ENCODE measurements at places on chromosomes 4 and X.
A peak's percentile ranks its signal among the peaks of the same experiment; 100 is the strongest.

DNA sequence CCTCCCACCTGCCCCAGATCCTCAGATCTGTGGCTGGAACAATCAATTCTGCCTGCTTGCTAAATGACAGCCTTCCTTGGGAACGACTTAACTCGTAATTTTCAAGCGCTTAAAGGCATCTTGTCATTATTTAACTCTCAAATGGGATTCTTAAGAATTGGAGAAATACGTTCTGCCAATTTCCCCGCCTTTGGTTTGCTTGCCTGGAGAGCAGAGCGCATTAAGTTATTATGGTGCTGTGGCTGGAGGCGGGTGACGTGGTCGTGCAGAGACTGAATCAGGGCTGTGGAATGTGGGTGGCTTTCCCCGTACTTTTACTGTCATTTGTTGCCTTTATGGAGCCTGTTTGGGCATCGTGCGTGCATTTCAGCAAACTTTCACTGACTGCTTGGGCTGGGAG, 78.9 kb upstream of the PSAPL1 start:
- DNase-seq = peak; percentile 5

DNA sequence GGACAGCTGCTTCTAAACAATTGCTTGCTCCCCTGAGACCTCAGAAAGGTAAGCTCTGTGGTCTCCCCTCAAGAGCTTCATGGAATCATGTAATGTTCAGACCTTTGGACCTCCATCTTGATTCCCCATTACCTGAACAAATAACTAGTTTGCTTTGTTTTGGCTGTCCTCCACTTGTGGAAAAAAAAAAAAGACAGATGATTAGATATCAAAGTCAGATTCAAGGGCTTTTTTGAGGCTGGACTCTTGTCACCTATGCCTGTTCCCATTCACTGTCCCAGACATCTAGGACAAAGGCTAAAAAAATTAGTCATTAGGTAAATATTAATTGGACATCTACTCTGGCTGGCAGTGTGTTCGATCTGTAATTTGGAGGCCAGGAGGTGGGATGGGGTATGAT, 13.3 kb downstream of the TMEM255A start:
- no peak for DNase-seq

DNA sequence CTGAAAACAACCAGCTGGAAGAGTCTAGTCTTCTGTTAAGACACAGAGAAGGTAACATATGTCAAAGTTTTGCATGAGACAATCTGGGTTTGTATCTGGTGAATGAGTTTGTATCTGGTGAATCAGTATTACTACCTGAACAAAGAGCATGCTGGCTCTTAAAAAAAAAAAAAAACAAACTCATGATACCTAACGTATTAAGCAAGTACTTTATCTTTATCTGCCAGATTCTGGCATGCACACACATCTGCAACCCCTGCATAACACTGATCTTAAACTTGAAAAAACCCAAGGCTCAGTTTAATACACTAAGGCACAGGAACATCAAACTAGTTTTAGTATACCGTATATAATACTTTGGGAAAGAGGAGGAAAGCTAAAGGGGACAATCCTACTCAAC, 5.8 kb downstream of the YTHDC1 start:
- no peak for DNase-seq

GRCh38 chrX:73812256-73812655, 249.3 kb downstream of the CHIC1 start:
- DNase-seq = no peak

GRCh38 chrX:57587607-57588006, 4.2 kb upstream of the ZXDB start:
- DNase-seq = no peak

DNA sequence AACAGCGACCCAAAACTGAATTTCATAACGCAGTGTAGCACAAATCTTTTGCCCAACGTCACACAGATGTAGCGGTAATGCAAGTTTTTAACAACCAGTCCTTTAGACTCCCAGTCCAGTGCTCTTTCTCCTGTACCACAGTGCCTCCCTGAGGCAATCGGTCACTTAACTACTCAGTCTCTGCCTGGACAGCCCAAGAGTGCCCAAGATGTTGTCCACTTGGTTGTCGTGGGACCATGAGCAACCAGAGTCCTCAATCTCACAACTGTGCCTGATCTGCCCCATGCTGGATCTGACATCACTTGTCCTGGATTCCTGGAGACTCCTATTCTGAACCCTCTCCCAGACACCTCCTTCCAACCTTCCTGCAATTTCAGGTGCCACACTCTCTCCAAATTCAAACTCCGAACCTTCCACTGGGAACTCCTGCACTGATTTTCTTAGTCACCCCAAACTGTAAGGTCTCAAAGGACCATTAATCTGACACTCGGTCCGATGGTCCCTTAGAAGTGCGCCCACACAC, 702 bp downstream of the MMGT1 start:
- peak; percentile 31 for DNase-seq

GRCh38 chrX:49064735-49065134, 5.9 kb downstream of the CCDC120 start:
- no peak for DNase-seq

DNA sequence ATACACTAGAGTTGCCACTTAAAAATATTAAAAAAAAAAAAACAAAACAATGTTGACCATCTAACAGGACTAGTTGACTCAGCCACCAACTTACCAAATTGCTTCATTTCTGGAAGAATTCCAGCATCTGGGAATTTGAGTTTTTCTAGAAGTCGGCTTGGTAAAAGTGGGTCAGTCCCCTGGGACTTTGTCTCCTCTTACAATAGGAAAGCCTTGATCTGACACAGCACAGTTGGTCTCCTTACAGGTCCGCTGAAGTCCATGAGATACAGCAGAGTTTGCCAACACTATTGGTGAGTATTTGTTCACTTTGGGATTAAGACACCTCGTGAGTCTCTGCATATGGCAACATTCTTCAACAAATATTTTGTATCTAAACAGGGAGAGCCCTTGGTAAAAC, 18.2 kb upstream of the DDIT4L start:
- DNase-seq = no peak

Data from fibroblast of lung (primary cell).